NCI-H1417 (cell line): ENCODE measurements at places on chromosomes 11 and 22.

DNA sequence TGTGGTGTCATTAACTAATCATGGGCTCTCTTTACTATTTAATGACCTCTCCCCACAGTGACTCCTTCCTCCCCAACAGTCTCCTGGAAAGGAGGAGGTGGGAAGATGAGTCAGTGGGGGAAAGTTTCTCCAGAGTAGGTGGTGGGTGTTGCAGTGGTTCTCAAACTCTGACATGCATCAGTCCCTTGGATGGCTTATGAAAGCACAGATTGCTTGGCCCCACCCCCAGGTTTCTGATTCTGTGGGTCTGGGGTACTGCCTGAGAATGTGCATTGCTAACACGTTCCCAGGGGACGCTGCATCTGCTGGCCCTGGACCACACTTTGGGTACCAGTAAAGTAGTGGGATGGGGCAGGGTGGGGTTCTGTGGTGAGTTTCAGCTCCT lies 9.8 kb downstream of the CD82 start:
- DNase-seq, result no peak

DNA sequence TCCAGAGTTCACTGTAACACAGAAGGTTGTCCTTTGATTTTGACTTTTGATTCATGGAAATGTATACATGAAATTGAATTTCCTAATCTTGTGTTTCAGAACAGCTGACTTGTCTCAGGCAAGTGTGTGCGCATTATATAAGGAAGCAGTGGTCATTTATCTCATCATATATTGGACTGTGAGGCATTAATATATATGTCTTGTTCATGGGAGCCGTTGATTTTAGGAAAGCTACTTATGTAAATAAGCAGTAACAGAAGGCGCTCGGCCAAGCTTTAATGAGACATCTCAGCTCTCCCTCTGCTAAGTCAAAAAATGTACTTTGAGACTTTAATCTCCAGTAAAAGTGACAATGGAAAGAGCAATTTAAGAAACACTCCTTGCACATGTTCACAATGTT lies 100.5 kb downstream of the PDHX start:
- no peak for DNase-seq

DNA sequence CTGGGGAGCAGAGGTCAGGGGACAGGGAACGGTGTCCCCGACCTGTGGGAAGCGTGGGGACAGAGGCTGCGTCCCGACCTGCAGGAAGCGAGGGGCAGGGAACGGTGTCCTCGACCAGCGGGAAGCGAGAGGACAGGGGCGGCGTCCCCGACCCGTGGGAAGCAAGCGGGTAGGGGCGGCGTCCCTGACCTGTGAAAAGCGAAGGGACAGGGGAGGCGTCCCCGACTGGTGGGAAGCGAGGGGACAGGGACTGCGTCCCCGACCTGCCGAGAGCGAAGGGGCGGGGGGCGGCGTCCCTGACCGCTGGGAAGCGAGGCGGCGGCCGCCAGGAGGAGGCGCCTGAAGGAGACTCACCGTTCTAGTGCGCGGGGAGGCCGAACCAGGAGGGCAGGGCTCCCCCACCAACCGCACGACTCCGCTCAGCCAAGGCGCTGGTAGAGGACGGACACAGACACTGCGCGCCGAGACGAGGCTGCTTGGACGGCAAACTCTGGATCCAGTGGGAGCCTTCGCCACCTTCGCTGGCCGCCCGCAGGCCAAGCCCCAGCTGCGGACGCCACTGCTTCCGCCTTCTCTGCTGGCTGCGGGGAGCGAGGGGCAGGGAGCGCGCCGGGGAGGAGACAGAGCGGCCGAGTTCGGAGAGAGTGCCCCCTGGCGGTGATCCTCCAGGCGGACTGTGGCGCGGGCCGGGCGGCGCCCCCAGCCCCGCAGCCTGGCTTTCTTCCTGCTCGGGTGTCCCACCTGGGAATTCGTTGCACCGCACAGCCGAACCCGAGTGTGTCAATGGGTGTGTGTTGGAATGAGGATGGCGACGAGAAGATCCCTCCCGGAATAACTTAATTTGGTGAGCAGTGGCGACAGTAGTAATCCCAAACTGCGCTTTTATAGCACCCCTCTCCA lies at the start of gene TRAF6:
Gene TRAF6, minus strand, starts transcription at position 579 of the 900 bp plus-strand sequence. CDS start 8,757 bp downstream, outside the sequence.
- DNase-seq, result peak; percentile 90

DNA sequence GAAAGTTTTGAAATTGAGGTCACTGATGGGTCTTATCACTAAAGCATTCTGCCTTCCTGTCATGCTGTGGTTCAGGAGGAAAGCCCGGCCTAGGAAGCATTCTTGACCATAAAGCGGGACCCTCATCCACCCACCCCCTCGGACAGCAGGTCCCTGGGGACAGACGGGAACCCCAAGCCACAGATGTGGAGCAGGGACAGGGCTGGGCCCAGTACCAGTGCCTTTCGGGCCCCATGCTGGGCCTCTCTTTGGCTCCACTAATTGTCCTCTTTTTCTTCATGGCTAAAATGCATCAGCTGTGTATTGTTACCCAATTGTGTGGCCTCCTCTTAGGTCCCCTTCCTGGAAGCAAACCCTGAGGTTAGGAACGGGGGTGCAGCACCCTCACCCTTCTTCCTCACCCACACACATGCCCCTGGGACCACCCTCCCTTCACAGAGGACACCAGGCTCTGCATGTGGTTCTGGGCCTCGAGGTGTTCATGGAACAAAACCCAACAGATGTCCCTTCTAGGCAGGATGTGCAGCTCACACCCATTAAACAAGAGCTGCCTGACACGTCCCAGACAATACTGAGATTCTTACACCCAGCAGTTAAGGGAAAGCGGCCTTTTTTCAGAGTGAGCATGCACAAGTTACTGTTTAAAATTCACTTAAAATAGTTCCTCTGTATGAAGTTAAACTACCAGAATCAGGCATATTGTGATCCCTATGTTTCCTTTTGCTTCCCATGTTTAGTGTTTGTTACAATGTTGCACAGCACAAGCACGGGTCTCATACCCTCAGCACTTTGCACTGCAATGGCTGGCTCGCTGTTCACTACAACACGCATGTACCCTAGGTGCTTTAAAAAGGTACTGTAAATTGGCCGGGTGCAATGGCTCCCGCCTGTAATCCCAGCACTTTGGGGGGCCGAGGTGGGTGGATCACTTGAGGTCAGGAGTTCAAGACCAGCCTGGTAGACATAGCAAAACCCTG lies 807.6 kb downstream of the BRD1 start:
- no peak for DNase-seq

- peak; percentile 88 for DNase-seq
Observed at GRCh38 chr11:120303004-120303637, 22.0 kb upstream of the TLCD5 start.

- no peak for DNase-seq
Observed at GRCh38 chr11:112631333-112631732, 329.9 kb upstream of the NCAM1 start.

GRCh38 chr11:104965735-104966134 lies 2.6 kb downstream of the CASP4 start:
- DNase-seq, result no peak

DNA sequence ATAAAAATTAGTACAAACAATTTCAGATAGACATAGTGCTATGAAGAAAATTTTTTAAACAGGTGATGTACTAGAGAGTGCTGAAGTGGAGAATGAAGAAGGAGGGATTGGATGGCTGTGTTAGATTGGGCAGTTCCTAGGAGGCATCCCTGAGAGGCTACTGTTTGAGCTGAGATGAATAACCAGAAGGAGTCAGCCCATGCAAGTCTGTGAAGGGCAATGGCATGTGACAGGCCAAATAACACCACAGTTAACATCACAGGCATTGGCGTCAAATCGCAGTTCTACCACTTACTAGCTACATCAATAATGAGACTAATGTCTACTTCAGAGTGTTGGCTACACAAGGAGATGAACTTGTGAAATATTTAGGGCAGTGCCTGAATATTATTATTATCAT lies 35.4 kb downstream of the HORMAD2 start:
- DNase-seq, result no peak

DNA sequence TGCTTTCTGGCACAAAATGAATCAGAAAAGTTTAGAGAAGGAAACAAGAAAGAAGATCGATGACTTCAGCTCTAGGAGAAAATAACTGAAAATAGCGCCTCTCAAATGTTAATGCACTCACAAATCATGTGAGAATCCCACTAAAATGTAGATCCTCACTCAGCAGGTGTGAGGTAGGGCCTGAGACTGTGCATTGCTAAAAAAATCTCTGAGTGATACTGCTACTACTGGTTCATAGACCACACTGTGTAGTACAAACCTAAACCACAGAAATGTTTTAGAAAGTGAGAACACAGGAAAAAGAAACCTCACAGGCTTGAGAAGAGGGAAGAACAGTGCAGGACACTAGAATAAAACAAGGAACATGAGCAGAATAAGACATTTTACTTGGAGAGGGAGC lies 2.0 kb downstream of the OR8D4 start:
- DNase-seq, result no peak

DNA sequence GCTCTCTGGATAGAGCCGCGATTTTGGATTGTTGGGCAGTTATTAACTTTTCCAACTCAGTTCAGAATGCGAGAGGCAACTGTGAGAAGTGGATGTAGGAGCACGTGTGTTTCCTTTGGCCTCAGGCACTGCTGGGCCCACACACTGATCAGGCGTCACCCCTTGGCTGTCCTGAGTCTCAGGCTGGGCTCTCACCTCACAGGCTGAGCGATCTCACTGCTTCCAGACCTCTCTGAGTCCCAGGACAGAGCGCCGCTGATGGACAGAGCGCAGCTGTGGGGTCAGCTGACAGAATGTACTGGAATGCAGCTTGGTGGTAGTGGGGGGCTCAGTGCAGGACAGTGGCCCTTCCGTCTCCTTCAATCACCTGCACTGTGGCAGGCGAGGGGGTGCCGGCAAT lies 516.2 kb downstream of the TBC1D22A start:
- no peak for DNase-seq

DNA sequence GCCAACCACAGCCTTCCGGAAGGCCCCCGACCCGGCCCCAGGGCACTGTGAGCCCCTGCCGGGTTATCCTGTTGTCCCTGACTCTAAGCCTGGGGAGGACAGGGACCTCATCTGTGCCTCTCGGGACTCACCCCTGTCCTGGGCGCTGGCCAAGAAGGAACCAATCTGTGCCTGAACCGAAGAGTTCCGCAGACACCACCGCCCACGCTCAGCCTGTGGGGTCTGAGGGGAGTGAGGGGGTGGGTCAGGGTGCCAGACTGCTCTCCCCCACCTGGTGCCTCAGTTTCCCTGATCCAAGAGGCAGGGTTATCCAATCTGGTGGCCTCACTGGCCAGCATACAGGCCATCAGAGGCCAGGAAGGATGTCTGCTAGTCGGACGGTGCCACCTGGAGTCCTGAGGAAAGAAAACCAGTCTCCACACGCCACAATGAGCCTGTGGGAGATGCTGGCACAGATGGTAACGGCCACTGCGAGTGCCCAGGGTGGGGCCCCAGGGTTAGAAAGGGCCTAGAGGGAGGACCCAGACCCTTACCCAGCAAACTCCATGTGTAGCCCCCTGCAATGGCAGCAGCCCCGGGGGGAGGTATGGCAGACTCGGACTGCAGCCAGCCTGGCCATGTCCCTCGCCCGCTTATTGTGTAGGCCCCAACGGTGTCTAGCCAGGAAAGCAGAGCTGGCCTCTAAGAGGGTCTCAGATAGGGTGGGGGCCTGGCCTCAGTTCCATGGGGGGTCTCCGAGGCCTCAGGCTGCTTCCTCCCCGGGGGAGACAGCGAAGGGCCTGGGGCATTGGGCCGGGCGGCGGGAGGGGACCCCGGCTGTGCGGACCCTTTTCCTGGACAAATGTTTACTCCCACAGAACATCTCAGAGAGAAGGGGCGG lies 827 bp upstream of the TNNT3 start:
- no peak for DNase-seq

DNA sequence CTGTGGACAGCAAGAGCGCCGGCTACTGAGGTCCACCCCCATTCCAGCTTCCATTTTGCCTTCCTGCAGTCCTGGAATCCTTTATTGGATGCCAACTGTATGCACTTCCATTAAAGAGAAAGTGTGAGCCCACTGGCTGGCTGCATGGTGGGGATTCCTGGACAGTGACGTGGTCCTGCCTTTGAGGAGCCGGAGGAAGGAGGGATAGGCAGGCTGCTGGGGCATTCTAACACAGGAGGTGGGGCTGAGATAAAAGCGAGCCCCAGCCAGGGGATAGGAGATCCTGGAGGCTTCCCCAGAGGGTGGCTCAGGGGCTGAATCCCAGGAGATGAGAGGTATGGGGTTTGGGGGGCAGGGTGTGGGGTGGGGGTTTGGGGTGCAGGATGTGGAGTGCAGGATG lies 984.7 kb downstream of the BRD1 start:
- no peak for DNase-seq

GRCh38 chr11:111168871-111169270 lies 76.7 kb upstream of the POU2AF2 start:
- no peak for DNase-seq

GRCh38 chr22:22945195-22945594 lies 57.6 kb downstream of the IGLL5 start:
- no peak for DNase-seq

GRCh38 chr11:1281974-1282365 lies 27.5 kb downstream of the TOLLIP start:
- DNase-seq, result no peak
